ENCODE measurements at places on chromosomes 2 and 18.

- DNase-seq, result no peak
Observed at GRCh38 chr2:144213797-144214196, 306.1 kb downstream of the ZEB2 start.

DNA sequence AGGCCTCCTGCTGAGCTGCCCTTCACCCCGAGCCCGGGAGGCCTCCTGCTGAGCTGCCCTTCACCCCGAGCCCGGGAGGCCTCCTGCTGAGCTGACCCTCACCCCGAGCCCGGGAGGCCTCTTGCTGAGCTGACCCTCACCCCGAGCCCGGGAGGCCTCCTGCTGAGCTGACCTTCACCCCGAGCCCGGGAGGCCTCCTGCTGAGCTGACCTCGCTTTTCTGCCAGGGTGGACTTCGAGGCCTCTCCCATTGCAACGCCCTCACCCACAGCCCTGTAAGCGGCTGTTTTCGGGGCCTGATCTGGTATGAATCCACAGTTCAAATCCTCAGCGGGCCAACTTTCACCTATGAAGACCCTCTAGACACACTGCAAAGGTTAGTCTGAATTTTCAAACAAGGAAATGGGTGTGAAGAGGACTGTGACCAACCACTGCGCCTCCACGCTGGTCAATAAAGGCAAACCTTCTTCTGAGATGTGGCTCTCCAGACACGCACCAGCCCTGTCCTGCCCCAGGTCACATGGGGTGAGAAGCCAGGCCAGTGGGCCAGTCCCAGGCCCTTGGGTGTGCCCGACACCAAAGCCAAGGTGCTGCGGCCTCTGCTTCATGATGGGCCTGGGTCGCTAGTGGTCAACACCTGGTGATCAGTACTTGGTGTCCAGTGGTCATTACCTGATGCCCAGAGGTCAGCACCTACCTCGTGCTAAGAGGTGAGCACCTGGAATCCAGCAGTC is 225.1 kb upstream of the SALL3 start:
- no peak for DNase-seq

DNA sequence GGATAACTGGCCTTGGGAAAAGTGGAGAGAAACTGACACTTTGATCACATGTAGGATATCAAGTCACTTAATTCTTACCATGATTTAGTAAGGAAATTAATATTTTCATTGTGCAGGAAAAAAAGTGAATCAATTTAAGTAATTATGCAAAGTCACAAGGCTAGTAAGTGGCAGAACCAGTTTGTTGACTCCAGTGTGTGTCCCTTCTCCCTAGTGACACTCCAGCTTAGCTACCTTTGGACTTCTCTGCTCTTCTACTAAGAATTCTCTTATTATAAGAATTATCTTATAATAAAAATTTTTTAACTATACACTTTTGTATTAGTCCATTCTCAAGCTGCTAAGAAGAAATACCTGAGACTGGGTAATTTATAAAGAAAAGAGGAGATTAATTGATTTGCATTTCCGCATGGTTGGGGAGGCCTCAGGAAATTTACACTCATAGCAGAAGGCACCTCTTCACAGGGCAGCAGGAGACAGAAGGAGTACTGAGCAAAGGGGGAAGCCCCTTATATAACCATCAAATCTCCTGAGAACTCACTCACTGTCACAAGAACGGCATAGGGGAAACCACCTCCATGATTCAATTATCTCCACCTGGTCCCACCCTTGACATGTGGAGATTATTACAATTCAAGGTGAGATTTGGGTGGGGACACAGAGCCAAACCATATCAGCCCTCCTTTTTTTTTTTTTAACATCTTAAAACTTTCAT is 13.6 kb downstream of the COL4A4 start:
- no peak for DNase-seq

DNA sequence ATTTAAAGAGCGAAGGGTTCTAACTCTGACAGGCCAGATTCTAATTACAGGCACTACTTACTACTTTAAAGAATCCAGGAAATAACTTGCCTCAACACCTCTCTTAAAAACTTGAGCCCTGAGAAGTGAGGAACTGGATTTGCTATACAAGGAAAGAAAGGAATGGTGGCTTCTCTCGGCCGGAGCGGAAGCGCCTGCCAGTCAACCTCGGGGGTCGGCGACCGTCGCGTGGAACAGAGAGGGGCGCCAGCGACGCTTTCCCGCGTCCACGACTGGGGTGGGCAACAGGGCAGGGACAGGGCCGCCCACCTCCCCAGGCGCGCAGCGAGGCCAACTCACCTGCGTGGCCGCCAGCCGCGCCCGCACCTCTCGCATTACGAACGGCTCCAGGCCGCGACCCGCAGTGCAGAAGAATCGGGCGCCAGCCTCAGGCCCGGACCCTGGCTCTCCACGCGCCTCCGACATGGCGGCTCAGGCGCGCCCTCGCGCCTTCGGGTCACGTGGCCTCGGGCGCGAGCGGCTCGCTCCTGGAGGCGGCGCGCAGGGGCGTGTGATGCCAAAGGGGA is at the start of gene THUMPD2:
Gene THUMPD2 (minus strand): TSS at position 484 of the 566 bp plus-strand sequence. CDS start 19 bp downstream, at position 465.
- peak; percentile 75 for DNase-seq

GRCh38 chr18:35460736-35461161 is 37.0 kb downstream of the INO80C start:
- DNase-seq, result no peak

- no peak for DNase-seq
Observed at GRCh38 chr2:125576558-125576957, 1079.4 kb upstream of the GYPC start.

DNA sequence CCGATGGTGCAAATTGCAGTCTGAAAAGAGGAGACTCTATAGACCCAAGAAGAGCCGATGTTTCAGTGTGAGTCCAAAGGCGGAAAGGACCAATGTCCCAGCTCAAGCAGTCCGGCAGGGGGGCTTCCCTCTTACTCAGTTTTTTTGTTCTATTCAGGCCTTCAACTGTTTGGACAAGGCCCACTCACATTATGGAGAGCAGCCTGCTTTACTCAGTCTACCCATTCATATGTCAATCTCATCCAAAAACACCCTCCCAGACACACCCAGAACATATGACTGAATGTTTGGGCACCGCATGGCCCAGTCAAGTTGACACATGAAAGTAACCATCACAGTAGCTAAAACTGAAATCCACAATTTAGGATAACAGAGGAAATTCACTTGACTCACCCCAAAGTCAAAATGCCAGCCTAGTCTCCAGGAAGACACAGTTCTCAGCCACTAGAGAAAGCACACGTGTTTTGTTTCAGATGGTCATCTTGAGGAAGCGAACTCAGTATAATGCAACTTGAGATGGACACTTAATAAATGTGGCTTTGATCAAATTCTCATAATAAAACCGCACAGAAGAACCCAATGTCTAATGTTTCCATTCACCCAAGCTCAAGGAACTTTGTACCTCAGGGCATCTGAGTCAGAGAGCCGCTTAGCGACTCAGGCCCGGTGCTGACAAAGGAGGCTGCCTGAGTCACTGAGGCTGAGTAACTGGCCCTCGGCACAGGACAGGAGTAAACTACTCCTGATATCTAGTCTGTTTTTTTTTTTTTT is 2.4 kb downstream of the FHL2 start:
- DNase-seq, result peak; percentile 69

GRCh38 chr2:235191486-235191885 is 239.7 kb downstream of the SH3BP4 start:
- no peak for DNase-seq

DNA sequence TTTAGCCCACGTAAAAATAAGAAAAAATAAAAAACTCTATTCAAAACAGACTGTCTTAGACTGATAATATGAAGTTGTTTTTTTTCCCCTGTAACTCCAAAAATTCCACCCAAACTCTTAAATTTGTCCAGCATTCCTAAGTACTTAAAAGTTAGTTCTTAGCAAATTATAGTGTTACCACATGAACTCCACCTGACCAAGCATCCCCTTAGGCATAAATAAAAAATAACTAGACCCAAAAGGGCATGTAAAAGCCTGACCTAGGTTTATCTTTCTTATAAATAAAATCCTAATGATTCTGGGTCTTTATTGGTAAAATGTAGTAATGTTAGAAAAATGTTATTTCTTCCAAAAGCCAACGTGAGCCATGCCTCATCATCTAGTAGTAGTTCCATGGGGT is 54.3 kb downstream of the TTC21B start:
- no peak for DNase-seq

- DNase-seq, result no peak
Observed at GRCh38 chr2:165573534-165574461, 104.3 kb downstream of the CSRNP3 start.

GRCh38 chr2:36396878-36397539 is 41.4 kb downstream of the CRIM1 start:
- no peak for DNase-seq

Measured in stimulated activated CD8-positive, alpha-beta memory T cell treated with anti-CD3 and anti-CD28 coated beads, Interleukin-4, amount 100 ng/mL, for 48 hours (primary cell).